ENCODE measurements at places on chromosomes 3 and 15.

GRCh38 chr3:23161308-23161707, 41.8 kb upstream of the UBE2E2 start:
- no peak for DNase-seq

DNA sequence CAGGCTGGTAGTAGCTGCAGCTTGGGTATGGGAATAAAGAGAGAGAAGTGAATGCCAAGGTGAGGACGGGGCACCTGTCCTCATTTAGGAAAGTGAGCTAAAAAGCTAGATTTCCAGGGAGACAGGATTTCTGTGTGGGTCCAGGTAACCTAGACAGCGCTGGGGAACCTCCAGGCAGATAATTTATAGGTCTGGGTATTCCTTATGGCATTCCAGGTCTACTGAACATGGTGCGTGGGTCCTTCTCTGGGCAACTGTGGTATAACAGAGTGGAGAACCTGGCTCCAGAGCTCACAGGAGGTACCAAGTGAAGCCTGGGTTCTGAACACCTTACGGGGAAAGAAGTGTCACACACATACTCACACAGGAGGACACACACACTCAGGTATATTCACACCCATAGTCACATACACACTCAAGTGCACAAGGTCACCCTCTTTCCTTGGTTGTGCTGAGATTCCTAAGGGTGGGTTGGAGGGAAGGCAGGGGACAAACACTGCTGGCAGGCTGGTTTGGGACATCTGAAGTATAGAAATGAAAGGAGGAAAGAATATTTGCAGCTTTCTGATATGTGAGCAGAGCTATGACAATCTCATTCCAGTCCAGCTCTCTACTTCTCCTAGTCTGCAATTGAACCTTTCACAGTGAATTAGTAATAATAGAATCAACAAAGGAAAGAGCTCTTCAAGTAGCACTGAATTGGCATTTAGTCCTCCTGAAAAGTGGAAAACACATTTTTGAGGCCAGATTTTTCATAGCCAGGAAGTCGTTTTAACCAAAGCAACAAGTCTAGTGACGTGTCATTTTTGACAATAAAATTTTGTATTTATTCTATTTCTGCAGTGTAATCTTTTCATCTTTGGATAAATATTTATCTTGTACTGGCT, 37.4 kb upstream of the ITGA11 start:
- no peak for DNase-seq

GRCh38 chr15:59657635-59658125, 365 bp upstream of the GTF2A2 start:
- DNase-seq: no peak

DNA sequence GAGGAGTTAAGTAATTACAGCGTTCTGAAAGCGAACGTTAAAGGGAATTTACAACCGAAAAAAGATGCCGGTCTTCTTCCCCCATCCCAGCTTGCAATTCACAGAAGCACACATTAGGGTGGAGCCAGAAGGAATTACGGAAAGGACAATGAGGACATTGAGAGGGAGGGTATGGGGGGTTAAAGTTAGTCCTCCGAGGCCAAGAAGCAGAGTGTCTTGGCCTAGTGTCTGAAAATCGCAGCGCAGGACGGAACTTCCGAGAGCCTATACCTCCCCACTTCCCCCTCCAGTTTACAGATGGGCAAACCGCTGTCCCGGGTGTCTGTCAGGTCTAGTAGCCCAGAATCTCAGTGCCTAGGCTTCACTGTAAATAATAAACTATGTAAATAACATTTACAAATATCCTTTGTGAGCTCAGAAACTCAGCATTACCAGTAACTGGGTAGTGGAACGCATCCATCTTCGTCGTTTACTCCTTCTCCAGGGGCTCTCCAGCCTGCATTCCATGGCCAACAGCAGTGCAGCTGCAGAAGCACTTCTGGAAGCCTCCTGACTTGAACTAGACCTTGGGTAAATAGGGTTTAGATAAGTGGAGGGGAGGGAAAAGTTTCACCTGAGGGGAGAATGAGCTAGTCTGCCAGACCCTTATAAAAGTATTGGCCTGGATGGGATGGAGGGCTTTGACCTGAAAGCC, 922 bp downstream of the ADPRH start:
- no peak for DNase-seq

- peak; percentile 29 for DNase-seq
Observed at GRCh38 chr3:124995460-124995994, 60.3 kb downstream of the HEG1 start.

GRCh38 chr15:63872759-63873510, 39.2 kb upstream of the HERC1 start:
- no peak for DNase-seq

GRCh38 chr3:116051040-116051439, 394.2 kb downstream of the LSAMP start:
- no peak for DNase-seq

GRCh38 chr3:16871915-16872842, 12.6 kb upstream of the PLCL2 start:
- no peak for DNase-seq

DNA sequence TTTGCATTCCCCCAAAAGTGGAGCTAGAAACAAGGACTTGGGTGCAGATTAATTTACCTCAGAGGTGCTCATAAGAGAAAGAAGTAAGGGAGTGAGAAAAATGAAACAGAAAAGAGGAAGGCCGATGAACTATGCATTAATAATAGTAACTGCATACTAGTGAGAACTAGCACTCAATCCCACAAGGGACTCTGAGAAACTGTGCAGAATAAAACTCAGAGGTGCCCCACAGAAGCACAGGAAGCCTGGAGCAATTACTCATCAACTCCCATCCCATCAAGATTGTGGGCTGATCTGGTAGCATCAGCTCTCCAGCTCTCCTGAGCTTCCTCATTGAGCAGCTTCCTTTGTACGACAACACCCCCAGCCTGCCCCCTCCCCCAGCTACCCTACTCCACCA, 50.8 kb downstream of the CLDN18 start:
- no peak for DNase-seq

- no peak for DNase-seq
Observed at GRCh38 chr15:26804063-26804804, 31.4 kb upstream of the GABRB3 start.

DNA sequence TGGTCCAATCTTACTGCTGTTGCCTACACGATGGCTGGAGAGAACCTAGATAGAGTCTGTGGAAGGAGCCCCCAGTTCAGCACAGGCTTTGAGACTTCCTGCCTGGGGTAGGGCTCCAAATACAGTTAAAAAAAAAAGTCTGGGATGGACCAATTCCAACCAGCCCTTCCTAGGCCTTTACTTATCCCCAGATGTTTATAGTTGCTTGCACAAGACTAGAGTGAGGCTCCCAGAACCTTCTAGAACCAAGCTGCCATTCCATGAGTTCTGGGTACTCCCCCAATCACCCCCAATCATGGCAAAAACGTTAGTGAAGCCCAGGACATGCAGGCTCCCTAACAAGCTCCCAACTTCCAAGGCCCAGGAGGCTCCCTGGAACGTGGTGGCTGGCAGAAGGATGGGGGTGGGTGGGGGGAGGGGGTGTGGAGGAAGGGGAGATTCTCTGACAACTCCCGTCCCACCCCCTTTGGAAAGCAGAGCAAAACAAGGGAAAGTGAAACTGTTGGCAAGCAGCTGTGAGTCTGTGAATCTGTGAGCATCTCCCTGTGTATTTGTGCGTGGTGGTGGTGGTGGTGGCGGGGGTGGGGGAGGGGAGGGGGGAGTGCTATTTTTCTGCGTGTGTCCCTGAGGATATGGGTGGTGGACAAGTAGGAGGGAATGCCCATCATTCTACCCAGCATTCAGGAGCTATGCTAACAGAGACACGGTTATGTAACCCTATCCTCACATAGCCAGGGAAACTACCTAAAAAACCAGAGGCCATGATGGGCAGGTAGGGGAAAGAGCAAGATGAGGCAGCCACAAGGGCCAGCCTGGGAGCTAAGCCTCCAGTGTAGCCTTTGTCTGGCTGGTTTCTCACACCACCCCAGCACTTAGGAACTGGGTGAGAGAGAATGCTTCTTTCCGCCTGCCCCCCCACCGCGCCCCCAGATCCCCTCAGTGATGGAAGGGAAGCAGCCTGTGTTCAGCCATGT, 2.0 kb downstream of the MST1R start:
- no peak for DNase-seq

GRCh38 chr3:178063461-178063860, 472.8 kb upstream of the KCNMB2 start:
- no peak for DNase-seq

DNA sequence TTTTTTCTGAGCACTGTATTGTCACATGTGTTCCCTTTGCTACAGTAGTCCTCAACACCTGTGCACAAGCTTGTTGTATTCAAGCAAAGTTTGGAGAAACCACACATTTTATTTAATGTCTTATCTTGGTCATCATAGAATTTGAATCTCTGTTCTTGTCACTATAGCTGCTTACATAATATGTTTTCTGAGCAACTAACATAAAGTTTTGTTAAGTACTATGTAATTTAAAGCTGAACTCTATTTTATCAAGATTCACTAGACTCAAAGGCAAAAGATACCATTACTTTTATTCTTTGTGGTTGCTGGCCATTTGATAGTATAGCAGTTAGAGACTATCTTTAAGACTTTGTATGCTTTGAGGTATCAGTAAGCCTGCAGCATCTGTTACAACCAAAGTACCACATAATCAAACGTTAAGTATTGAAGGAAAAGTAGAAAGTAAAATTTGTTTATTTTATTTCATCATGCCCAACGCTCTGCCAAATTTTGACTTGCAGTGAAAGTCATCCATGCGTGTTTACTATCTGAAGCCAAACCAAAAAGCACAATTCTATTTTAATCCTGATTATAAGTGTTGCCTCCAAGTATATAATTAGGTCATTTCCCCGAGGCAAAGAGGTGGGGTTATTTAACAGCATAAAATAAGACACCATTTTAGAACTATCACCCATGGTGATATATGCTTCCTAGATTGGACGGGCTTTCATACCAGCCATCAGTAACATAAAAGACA, 10.3 kb upstream of the ABHD10 start:
- no peak for DNase-seq

DNA sequence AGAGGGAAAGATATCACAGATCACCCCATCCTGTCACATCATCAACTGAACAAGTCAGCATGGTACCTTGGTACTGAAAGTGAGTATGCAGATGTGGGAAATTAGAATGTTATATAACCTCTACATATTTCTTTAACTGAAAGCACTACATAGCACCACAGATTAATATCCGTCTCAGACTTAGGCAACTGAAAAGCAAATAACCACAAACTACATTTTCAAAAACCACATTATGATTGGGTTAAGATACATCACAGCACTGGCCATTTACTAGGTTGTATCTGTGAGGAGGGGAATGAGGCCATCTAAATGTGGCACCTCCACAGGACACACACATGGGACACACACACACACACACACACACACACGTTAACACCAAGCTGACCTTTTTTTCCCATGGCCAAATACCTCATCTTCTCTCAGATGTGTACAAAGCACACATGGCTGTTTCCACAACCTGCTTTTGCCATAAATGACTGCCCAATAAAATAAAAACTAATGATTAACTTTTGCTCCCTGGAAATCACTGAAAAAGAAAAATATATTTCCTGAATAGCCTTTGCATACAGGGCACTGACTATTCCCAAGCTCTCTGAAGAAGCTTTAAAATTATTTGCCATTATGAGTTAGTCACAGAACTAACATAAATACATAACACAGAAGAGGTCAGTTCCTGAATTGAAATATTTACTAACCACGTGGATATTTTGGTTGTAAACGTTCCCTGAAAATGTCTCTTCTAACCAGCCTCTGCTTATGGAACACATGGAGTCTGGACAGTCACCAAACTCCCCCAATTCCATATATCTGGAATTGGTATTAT, 60.1 kb downstream of the SUMF1 start:
- DNase-seq: no peak

GRCh38 chr3:108021533-108021932, 69.3 kb downstream of the CD47 start:
- DNase-seq: no peak

DNA sequence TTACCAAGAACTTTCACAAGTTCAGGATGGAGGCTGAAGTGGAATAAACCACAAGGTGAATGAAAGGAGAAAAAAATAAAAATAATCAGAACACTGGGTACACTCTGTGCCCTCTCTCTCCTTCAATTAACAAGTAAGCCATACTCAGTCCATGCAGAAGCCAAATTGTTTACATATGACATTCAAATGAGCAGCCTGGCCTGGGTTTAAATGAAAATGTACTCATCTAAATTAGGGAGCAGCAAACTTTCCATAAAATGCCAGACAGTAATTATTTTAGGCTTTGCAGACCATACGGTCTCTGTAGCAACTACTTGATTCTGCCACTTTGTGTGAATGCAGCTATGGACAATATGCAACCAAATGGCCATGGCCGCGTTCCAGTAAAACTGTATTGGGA, 376.6 kb downstream of the MAGI1 start:
- no peak for DNase-seq

DNA sequence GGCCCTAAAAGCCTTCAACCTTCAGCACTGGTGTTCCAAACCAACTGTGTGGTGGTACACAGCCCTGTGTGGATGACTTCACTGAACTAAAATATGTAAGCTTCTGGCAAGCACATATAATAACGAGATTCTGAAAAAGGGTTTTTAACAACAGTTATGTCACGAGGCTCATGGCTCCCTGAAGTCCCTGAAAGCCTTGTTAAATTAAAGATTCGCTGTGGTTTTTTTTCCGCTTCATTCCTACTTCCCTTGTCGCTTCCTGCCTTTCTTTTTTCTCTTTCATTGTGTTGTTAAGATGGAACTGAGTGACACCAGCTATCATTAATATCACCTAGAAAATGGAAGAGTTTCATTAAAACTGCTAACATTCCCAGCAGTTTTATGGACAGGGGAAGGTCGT, 3.5 kb downstream of the RORA start:
- DNase-seq: no peak

DNA sequence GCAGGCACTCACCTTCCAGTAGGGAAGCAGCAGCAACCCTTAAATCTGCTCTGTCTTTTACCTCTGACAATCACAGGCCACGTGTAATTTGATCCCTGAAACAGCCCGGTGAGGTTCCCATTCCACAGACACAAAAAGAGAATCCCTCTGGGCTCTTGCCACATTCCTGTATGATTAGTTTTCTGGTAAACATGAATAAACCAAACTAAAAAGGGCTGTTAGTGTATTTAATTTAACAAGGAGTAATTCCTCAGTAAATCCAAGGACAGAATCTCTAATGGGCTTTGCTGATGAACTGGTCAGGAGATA, 186.9 kb downstream of the FAM43A start:
- peak; percentile 20 for DNase-seq

- no peak for DNase-seq
Observed at GRCh38 chr3:114872050-114872449, 275.0 kb downstream of the ZBTB20 start.
